ENCODE measurements at places on chromosomes 7 and 10. TPM values are rescaled to one million over a fixed set of nuclear protein-coding genes. Genes with fewer than 3 reads are reported as not detected.

The ZNF273 gene
- 2.3 TPM for total RNA-seq

The RBM20 gene
- total RNA-seq, result not detected

The TEX36 gene
- total RNA-seq, result not detected

The TRPV5 gene
- total RNA-seq, result not detected

The HTR5A gene
- total RNA-seq, result not detected

The DGKB gene
- total RNA-seq, result not detected

The RPEL1 gene
- total RNA-seq, result not detected

The CALHM1 gene
- total RNA-seq, result not detected

The LDB3 gene
- total RNA-seq, result 0.31 TPM

The PRPS1L1 gene
- total RNA-seq, result not detected

The PIK3AP1 gene
- total RNA-seq, result not detected

The NPSR1 gene
- not detected for total RNA-seq

The KCNMA1 gene
- total RNA-seq, result 3.3 TPM

The DNAAF5 gene
- total RNA-seq, result 30.0 TPM

The C10orf67 gene
- total RNA-seq, result not detected

The FAM25A gene
- not detected for total RNA-seq

The GIMAP5 gene
- total RNA-seq, result 1.4 TPM

The TMEM254 gene
- total RNA-seq, result 13.1 TPM

All from cardiac ventricle fibroblast (primary cell).